ENCODE measurements at places on chromosomes 1 and 21. TPM values are rescaled to one million over a fixed set of nuclear protein-coding genes. Genes with fewer than 3 reads are reported as not detected.

Gene DNAJC11
- polyA plus RNA-seq, result 22.9 TPM

Gene WNT2B
- polyA plus RNA-seq, result 0.33 TPM

Gene TMIGD3
- polyA plus RNA-seq, result 3.4 TPM

Gene AGBL4
- not detected for polyA plus RNA-seq

Gene SPRR3
- not detected for polyA plus RNA-seq

Gene KCNK2
- polyA plus RNA-seq, result not detected

Gene SPRR2E
- polyA plus RNA-seq, result not detected

Gene CFHR1
- 1,028 TPM for polyA plus RNA-seq

Gene AKNAD1
- not detected for polyA plus RNA-seq

- no peaks in the 10 kb centered on the region for H3K4me1 ChIP-seq
- no peaks in the 10 kb centered on the region for H3K27me3 ChIP-seq
- no peak for DNase-seq
- no peak overlapping the region for H3K27ac ChIP-seq
- no peak overlapping the region for H3K4me3 ChIP-seq
- H3K36me3 ChIP-seq, result no peaks in the 10 kb centered on the region
Observed at GRCh38 chr21:21051109-21052055, 53.2 kb downstream of the NCAM2 start.

- H3K36me3 ChIP-seq, result no peaks in the 10 kb centered on the region
- H3K4me3 ChIP-seq, result no peak overlapping the region
- no peak for DNase-seq
- H3K27me3 ChIP-seq, result no peaks in the 10 kb centered on the region
Observed at GRCh38 chr1:67514786-67515185, 84.6 kb upstream of the SERBP1 start.

DNA sequence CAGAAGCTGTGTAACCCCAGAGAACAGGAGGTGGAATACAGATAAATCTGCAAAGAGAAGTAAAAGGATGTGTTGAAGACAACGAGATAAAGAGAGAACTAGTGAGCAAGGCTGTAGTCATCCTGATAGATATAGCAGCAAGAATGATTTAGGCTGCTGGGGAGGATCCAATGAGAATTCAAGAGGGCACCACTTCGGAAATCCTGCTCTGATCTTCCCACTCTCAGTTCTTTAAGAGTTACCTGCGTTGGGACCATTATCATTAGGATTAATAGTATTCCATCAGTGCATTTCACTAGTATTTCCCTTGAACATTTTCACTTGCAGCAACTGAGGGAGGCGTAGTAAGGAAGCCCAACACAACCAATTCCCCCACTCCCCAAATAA is at the start of gene BRINP3:
BRINP3 (minus strand) TSS at position 103 of the 387 bp plus-strand sequence.
- H3K4me1 ChIP-seq, result peaks cover 8% of the 10 kb centered on the region
- H3K36me3 ChIP-seq, result no peaks in the 10 kb centered on the region
- no peak for DNase-seq
- H3K27me3 ChIP-seq, result peaks cover 14% of the 10 kb centered on the region

DNA sequence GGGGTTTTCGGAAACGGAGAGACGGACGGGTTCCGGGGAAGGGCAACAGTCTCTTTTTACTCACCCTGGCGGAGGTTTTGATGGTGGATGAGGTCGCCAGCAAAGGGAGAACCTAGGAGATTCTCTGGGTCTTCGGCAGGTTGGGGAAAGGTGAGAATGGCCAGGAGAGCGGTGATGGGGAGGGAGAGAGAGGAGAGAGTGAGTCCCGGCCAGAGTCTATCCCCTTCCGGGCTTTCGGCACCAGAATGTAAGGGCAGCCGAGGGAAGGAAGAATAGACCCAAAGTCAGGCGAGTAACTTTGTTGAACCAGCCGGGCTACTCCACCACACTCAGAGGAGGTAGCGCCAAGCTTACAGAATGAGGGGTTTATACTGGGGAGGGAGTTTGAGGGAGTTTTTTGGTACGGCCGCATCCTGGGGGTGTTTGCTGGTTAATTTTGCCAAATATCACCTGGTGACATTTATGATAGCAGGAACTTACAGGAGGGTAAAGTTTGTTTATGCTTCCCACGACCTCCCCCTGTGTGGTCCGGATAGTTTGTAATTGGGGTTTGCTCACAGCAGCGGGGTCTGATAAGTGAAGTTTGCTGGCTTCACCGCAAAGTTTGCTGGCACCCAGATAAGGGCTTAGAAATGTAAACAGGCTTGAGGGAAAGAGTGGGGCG is 141.1 kb upstream of the ETV3 start:
- no peaks in the 10 kb centered on the region for H3K27me3 ChIP-seq
- H3K27ac ChIP-seq, result no peak overlapping the region
- H3K36me3 ChIP-seq, result no peaks in the 10 kb centered on the region

GRCh38 chr1:21853131-21853427 is 41.0 kb downstream of the LDLRAD2 start:
- no peak for DNase-seq
- no peaks in the 10 kb centered on the region for H3K4me1 ChIP-seq
- H3K27me3 ChIP-seq, result no peaks in the 10 kb centered on the region
- H3K4me3 ChIP-seq, result no peak overlapping the region

GRCh38 chr21:26686278-26686677 is 113.2 kb upstream of the CYYR1 start:
- H3K36me3 ChIP-seq, result no peaks in the 10 kb centered on the region
- no peaks in the 10 kb centered on the region for H3K27me3 ChIP-seq
- no peak overlapping the region for H3K27ac ChIP-seq
- H3K4me1 ChIP-seq, result no peaks in the 10 kb centered on the region

DNA sequence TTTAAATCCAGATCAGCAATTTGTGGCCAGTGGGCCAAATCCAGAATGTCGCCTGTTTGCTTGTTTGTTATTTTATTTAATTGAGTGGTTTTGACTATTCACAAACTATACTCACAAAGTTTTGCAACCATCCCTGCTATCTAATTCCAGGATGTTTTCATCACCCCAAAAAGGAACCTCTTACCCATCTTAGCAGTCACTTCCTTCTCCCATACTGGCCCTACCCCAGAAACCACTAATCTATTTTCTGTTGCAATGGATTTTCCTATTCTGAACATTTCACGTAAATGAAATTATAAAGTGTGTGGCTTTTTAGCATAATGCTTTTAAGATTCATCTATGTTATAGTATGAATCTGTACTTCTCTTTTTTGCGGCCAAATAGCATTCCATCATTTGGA is 41.3 kb downstream of the WDTC1 start:
- no peak overlapping the region for H3K27ac ChIP-seq
- DNase-seq, result no peak
- peaks cover 2% of the 10 kb centered on the region for H3K36me3 ChIP-seq
- H3K27me3 ChIP-seq, result no peaks in the 10 kb centered on the region

- no peak overlapping the region for H3K27ac ChIP-seq
- no peak overlapping the region for H3K4me3 ChIP-seq
- no peaks in the 10 kb centered on the region for H3K4me1 ChIP-seq
- no peaks in the 10 kb centered on the region for H3K27me3 ChIP-seq
Observed at GRCh38 chr1:225257081-225257480, 170.8 kb downstream of the LBR start.

- H3K27me3 ChIP-seq, result no peaks in the 10 kb centered on the region
- DNase-seq, result no peak
- no peaks in the 10 kb centered on the region for H3K4me1 ChIP-seq
- no peak overlapping the region for H3K27ac ChIP-seq
- no peaks in the 10 kb centered on the region for H3K36me3 ChIP-seq
- H3K4me3 ChIP-seq, result no peak overlapping the region
Observed at GRCh38 chr21:35053356-35054096, 4.4 kb upstream of the RUNX1 start.

GRCh38 chr1:164803366-164803765 is 244.4 kb downstream of the PBX1 start:
- no peaks in the 10 kb centered on the region for H3K27me3 ChIP-seq
- H3K36me3 ChIP-seq, result no peaks in the 10 kb centered on the region
- no peak overlapping the region for H3K27ac ChIP-seq

GRCh38 chr1:15460708-15461095 is 4.2 kb downstream of the CELA2A start:
- no peaks in the 10 kb centered on the region for H3K4me1 ChIP-seq
- no peak for DNase-seq
- H3K27me3 ChIP-seq, result no peaks in the 10 kb centered on the region
- no peak overlapping the region for H3K27ac ChIP-seq
- no peak overlapping the region for H3K4me3 ChIP-seq
- H3K36me3 ChIP-seq, result no peaks in the 10 kb centered on the region

GRCh38 chr1:7568053-7568452 is 203.0 kb upstream of the VAMP3 start:
- no peaks in the 10 kb centered on the region for H3K27me3 ChIP-seq
- H3K4me1 ChIP-seq, result peaks cover 18% of the 10 kb centered on the region
- no peak overlapping the region for H3K27ac ChIP-seq
- DNase-seq, result no peak

DNA sequence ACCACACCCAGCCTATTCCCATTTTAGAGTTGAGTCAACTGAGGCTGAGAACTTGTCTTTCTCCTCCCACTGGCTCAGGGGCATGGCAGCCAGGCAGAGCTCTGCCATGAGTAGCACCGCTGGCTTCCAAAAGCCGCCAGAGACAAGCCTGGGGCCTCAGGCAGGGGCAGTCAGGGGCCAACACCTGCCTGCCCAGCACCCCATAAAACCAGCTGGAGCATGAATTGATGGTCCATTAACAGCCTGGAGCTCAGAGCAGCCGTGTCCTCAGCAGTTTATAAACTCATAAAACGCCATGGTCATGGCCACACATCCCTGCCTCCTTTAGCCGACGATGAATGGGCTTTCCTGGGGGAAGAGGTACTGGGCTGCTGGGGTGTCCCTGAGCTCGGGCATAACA is 50.6 kb upstream of the PAX7 start:
- DNase-seq, result no peak
- H3K36me3 ChIP-seq, result no peaks in the 10 kb centered on the region
- no peaks in the 10 kb centered on the region for H3K4me1 ChIP-seq
- H3K27me3 ChIP-seq, result peaks cover 4% of the 10 kb centered on the region

DNA sequence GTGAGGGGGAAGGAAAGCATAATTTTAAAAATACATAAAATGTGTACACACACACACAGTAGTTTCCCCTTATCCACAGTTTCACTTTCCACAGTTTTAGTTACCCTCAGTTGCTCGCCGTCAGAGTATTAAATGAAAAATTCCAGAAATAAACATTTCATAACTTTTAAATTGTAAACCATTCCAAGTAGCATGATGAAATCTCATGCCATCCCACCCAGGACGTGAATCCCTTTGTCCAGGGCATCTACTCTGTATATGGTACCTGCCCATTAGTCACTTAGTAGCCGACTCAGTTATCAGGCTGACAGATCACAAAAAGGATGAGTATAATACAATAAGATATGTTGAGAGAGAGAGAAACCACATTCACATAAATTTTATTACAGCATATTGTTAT is 36.2 kb downstream of the EPS15 start:
- H3K36me3 ChIP-seq, result no peaks in the 10 kb centered on the region
- no peak overlapping the region for H3K27ac ChIP-seq
- no peak for DNase-seq
- H3K4me3 ChIP-seq, result no peak overlapping the region
- no peaks in the 10 kb centered on the region for H3K4me1 ChIP-seq

GRCh38 chr1:109790735-109791494 is 27.2 kb upstream of the EPS8L3 start:
- H3K4me1 ChIP-seq, result peaks cover 2% of the 10 kb centered on the region
- H3K4me3 ChIP-seq, result no peak overlapping the region
- H3K27ac ChIP-seq, result peak overlapping the region; percentile 37
- no peak for DNase-seq
- no peaks in the 10 kb centered on the region for H3K36me3 ChIP-seq
- no peaks in the 10 kb centered on the region for H3K27me3 ChIP-seq

- peak overlapping the region; percentile 2 for H3K27ac ChIP-seq
- no peak overlapping the region for H3K4me3 ChIP-seq
- peaks cover 12% of the 10 kb centered on the region for H3K4me1 ChIP-seq
- no peak for DNase-seq
Observed at GRCh38 chr1:45545553-45546310, 4.9 kb upstream of the AKR1A1 start.
